ENCODE measurements at places on chromosomes 16 and 17.

DNA sequence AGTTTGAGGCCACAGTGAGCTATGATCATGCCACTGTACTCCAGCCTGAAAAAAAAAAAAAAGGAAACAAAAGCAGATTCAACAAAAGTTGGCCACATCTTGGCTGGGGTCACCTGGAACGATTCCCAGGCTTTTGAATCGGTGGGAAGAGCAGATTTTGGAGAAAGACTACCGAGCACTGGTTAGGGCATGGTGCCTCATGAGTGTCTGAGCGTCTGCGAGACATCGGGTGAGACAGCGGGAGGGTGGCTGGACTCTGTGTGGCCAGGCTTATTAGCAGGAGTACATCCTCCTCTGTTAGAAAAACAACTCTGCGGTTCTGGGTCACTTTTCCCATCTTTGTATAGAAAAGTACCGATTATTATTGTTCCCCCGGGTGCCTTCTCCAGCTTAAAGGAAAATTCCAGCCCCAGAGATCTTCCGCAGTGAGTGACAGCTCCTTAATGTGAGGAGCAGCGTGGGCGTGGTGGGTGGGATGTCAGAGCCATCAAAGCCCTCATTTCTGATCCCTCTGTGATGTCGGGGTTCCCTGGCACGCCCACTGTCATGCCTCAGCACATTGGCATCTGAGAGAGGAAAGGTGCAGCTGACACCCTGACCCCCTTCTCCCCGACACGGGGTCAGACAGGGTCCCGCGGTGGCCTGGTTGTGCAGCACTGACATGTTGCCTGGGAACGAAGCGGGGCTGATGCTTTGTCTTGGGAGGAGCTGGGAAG is 6.9 kb downstream of the RGS9 start:
- DNase-seq = no peak

DNA sequence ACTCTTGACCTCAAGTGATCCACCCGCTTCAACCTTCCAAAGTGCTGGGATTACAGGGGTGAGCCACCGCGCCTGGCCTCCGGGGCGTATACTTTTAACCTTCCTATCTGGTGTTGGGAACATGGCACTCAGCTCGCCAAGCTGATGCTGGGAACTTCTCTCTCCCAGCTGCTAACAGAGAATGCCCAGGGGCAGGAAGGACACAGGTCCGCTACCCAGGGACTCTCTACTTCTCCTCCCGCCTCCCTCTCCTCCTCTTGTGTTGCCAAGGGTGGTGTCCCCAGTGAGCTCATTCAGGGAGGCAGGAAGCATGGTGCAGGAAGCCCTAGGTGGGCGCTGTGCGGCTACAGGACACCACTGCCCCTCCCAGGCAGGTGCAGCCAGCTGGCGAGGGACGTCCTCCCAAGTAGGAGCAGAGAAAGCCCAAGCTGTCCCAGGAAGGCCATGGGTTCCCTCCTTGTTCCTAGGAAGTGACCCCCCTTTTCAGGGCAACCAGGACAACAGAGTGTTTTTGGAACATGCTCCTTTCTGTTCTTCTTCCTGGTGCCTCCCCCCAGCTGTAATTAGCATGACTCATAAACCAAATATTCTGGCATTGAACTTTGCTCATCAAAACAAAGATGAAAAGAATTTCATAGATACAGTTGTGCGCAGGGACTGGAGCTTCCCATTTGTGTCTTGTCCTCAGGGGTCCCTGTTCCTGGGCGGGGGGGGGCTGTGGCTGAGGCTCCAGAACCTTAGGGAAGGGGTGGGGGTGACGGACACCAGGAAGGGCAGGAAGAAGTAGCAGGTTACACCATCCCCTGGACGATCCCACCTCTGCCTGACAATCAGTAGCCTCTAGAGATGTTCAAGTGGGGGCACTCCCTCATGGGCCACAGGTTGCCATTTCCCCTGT is 2.7 kb downstream of the C1QTNF1 start:
- peak; percentile 61 for DNase-seq

GRCh38 chr17:56121191-56122051 is 31.9 kb upstream of the ANKFN1 start:
- no peak for DNase-seq

- DNase-seq = no peak
These were observed 59.9 kb downstream of the OR1D5 start for GRCh38 chr17:3003296-3004149.

DNA sequence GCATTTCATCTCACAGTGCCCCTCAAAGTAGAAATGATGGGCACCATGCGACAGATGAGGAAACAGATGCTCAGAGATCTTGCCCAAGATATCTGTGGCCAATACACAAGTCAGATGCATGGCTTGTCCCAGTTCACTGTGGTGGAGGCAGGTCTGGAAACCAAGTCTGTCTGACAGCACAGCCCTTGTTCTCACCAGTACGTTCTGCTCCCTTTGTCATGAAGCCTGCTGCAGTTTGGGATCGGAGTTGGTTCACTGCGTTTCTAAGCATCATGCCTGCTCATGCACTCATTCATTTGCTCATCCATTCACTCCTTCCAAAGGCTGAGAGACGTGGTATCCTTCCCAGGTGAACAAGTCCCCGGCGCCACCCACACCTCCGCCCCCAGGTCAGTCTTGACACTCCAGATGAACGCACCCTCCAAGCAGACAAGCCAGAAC is 27.2 kb upstream of the MEAK7 start:
- no peak for DNase-seq
